SW 1271 (cell line): ENCODE measurements at places on chromosomes 7 and 10.

GRCh38 chr7:139821349-139822105, 7.5 kb upstream of the TBXAS1 start:
- no peak for DNase-seq

DNA sequence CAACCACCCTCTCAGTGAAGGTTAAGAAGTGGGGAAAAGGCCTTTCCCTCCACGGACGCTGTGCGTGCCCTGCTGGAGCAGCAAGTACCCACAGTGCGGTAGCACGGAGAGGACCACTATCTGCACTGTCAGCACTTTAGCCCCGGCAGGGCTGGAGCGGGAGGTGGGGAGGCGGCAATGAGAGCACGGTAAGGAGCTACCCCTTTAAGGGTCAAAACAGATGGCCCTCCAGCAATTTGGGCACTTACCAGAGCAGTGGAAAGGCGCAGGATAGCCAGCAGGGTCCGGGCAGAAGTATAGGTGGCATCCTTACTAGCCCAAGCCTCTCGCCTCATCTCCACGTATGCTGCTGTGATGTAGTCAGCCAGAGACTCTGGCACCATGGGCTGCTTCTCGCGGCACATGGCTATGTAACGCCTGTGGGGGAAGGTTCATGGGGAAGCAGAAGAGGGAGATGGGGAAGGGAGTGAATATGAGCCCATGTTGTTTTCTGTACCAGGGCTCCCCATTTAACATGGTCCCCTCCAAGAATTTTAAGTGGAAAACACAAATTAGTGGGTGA, 5.2 kb downstream of the COPS6 start:
- no peak for DNase-seq

- no peak for DNase-seq
Observed at GRCh38 chr7:36468370-36469101, 78.9 kb downstream of the ANLN start.

- DNase-seq = no peak
Observed at GRCh38 chr7:78020874-78021249, 222.3 kb downstream of the PHTF2 start.

DNA sequence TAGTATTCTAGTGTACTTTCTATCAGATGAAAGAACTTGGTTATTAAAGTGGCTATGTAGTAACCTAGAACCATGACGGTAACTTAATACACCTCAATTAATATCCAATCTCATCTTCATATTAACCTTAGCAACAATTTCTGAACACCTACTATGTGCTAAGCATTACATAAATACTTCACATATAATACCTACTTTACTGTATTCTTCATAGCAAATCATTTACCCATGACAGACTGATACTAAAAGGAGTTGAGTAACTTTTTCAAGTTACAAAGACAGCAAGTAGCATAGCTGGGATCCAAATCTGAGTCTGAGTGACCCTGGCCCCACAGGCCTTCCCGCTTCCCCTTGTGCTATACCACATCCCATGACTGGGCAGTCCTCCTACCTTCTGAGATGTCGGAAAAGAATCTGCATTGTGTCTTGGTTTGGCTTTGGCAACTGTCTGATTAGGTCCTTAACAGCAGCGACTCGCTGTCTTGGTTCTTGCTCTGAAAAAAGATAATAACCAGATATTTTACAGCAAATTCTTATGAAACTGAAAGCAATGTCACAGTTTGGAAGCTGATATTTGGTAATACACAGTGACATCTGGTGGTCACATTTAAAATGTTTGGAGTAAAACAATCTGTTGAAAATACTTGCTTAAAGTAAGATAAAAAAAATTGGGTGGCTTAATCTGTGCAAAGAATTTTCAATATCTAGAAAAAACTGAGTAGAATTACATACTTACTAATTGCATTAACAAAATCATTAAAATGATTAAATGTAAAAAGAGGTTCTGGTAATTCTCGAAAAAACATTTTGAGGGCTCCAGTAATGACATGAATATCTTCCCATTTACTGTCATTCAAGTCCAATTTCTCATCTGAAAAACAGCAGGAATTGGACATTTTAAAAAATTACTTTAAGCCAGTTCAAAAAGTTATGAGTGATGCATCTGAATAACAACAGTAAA, 120.1 kb downstream of the ARHGAP12 start:
- DNase-seq = peak; percentile 53

DNA sequence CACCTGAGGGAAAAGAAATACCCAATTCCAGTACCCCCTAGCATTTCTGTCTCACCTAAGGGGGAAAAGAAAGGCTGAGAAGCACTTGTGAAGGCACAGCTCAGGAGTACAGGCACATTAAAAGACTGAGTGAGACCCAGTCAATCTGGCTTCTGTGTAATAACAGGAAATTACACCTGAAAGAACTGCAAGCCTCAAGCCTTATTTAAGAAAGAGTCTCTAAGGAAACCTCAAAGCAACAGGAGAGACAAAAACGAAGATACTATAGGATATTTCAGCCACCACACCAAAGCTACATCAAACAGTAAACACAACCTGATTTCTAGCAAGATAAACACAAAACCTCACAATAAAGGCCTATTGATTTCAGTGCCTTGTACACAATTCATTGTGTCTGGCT, 69.6 kb upstream of the CDK1 start:
- no peak for DNase-seq

- DNase-seq = no peak
Observed at GRCh38 chr10:54665095-54665494, 135.9 kb downstream of the PCDH15 start.

DNA sequence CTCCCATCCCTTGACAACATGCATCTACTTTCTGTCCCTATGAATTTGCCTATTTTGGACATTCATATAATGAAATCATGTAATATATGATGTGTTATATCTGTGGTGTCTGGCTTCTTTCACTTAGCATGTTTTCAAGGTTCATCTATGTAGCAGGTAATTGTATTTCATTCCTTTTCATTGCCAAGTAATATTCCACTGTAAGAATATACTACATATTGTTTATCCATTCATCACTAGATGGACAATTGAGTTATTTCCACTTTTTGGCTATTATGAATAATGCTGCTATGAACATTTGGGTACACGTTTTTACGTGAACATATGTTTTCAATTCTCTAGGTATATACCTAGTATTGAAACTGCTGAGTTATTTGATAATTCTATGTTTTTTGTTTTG, 238.2 kb downstream of the PTEN start:
- DNase-seq = no peak

- DNase-seq = no peak
Observed at GRCh38 chr10:535952-536351, 153.5 kb downstream of the DIP2C start.

- DNase-seq = no peak
Observed at GRCh38 chr7:131720703-131721102, 164.3 kb upstream of the PODXL start.

GRCh38 chr7:26397796-26398426, 106.2 kb downstream of the SNX10 start:
- DNase-seq = no peak

- DNase-seq = no peak
Observed at GRCh38 chr10:50651808-50652207, 28.1 kb upstream of the SGMS1 start.

DNA sequence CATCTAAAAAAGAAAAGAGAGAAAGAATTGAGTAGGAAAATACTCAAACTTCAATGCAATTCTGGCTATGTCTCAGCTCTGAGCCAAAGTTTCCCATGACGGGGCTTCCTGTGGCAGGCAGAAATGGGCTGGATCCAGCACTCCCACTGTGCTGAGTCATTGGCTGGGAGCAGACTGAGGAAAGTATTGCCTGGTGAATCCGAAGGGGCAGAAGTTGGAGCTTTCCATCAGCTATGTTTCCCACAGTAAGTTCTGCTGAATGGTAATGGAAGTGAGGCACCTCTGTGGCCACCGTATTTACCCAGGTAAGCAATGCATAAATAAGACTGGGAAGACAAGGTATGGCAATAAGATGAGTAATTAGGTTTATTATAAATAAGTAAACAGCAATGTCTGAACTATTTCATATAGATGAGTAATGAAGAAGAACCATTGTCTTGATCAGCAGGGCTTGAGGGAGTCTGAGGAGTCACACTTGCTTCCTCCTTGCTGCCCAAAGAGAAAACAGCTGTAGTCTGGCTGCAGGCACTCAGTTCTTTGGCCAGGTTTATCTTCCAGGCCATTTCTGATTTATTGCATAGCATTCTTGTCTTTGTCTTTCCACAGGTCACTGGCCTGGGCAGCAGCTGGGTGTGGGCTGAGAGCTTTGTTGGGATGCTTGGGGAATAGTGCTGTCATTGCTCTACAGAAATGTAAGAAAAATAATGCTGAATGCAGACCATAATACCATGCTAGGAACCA, 255.3 kb downstream of the DNAJB9 start:
- DNase-seq = peak; percentile 22

DNA sequence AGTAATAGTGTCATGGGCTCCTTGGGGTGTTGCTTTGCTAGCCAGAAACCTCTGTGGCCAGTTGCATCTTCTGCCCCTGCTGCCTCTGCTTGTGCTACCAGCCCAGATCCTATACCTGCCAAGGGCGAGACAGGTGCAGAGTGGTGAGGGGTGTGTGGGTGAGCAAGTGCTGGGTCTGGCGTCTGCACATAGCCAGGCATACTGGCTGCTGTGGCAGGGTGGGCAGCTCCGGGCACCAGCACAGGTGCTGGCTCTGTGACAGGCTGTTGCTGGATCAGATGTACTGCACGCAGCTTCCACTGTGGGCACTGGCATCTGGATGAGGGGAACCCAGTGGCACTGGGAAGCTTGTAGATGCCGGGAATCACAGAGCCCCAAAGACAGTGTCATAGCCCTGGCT, 148.4 kb downstream of the NXPH1 start:
- DNase-seq = no peak

GRCh38 chr7:12765431-12766100, 78.1 kb downstream of the ARL4A start:
- no peak for DNase-seq

GRCh38 chr10:37434091-37434490, 308.7 kb downstream of the ANKRD30A start:
- no peak for DNase-seq

GRCh38 chr10:71998840-71999194, 34.6 kb downstream of the CHST3 start:
- DNase-seq = no peak

GRCh38 chr10:70834441-70835151, 18.8 kb downstream of the SGPL1 start:
- DNase-seq = no peak

GRCh38 chr7:47342296-47343060, 239.4 kb downstream of the TNS3 start:
- DNase-seq = no peak

- no peak for DNase-seq
Observed at GRCh38 chr10:94608559-94608958, 63.0 kb downstream of the HELLS start.

GRCh38 chr10:43128958-43129706, 9.1 kb upstream of the CSGALNACT2 start:
- DNase-seq = peak; percentile 76

DNA sequence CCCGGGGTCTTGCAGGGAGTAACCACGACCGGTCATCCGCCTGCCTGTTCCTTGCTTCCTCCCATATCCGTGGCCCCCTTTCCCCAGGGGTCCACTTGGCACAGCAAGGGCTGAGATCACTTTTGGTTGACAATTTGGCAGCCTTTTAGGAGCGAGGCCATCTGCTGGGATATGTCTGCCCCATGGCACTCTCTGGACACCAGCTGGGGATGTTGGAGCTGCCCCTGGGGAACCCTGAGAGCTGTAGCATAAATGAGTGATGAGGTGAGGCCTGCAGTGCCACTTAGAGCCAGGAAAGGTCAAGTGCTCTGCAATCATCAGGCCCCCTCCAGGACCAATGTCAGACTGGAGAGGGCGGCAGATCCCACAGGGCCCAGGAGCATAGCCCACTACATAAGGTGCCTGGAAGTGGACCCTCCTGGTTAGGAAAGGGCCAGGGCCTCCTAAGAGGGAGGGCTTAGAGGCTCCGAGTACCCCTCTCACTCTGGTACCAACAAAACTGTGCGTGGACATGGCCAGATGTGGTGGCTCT, 92.1 kb downstream of the HIP1 start:
- no peak for DNase-seq

DNA sequence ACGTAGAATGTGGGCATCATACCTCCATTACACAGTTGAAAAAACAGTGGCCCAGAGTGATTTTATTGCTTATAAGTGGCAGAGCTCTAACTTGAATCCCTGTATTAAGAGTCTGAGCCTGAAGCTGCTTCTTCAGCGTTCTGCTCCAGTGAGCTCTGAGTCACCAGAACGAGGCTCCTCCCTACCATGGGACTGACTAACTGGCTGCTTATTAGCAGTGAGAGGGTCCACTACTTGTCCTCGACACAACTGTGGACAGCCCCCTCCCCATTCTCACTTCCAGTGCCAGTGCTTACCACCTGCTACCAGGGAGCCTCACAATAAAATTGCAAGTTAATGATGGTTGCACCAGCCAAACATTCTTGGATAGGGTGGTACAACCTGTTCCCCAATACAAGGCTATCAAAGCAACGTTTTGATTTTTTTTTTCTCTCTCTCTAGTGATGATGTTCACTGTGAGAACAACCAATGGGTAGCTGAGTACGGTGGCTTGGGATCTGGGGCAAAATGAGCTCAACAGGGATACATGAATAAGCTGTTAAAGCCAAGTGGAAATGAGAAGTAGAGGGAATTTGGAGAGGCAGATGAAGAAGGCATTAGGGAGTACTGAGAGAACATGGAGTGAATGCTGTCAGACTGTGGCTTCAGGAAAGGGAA, 2.7 kb upstream of the NRG3 start:
- DNase-seq = no peak

DNA sequence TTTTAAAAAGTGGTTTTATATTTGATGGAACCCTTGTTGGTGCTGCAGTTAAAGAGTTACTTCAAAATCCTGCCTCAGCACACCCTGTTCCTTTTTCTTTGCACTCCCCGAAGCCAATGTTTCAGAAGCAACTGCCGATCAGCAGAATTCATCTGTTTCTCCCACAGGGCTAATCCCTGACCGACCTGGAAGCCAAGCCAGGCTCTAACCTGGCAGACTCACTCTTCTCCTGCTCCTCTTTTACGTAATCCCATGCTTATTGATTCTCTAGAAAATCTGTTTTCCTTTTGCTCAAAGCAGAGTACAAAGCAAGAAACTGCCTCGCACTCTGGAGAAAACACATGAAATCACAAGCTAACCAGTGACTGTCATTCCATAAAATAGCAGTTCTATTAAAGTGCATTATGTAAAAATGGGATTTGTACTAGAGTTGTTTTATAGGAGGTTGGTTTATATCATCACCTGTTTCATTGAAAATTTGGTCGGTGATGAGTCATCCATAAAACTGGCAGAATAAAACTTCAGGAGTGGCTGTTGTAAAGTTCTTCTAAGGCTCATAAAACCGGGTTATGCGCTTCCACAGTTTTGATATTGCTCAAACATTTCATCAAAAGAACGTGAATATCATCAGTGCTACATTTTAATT, 99.9 kb downstream of the CNTNAP2 start:
- no peak for DNase-seq

- DNase-seq = peak; percentile 13
Observed at GRCh38 chr7:117458977-117459583, 20.7 kb upstream of the CFTR start.

GRCh38 chr10:43679509-43679908, 30.8 kb upstream of the ZNF32 start:
- DNase-seq = no peak

GRCh38 chr10:109933984-109934565, 10.8 kb upstream of the XPNPEP1 start:
- no peak for DNase-seq

- DNase-seq = no peak
Observed at GRCh38 chr10:96724621-96725020, 4.3 kb upstream of the PIK3AP1 start.
